ENCODE measurements at places on chromosomes 11 and 22.

DNA sequence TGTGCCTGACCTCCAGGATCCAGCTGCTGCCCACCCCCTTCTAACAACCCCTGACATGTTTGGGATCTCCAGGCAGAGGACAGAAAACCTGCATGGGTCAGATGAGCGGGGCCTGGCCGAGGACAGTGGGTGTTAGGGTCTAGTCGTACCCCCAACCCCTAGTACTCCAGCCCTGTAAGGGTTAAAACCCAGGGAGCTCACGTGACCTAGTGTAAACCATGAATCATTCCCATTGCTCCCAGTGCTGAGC lies 89.1 kb upstream of the CRYBB3 start:
- DNase-seq, result no peak

DNA sequence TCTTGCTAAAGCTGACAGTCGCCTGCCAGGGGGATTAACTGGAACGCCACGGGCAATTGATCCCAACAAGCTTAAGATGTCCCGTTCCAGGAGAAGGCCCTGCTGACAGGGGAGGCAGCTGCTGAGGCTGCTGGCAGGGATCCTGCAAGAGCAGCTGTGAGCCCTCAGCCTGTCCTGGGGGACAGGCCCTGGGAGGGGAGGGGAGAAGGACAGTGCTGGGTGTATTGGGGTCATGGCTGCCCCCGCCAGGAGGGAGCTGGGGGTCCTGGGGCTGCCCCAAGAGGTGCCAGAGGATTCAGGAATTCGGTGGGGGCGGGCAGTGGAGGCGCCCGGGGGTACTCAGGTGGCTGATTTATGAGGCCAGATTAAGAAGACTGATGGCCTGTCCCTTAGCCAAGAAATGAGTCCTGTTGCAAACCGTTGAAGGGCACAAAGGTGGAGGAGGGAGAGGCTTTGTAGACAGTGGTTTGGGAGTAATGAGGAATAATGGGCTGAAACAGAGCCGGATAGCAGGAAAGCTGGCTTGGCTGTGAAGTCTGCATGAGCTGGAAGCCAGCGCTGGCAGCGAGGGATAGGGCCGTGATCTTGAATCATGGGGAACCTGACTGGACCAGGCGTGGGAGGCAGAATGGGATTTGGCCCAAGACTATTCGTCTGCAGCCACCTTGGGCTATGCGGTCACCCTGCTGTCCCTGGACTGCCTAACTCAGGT lies 133.5 kb downstream of the CACNA1I start:
- DNase-seq, result no peak

- no peak for DNase-seq
These were observed 112.5 kb upstream of the ANO3 start for GRCh38 chr11:26219183-26220117.

DNA sequence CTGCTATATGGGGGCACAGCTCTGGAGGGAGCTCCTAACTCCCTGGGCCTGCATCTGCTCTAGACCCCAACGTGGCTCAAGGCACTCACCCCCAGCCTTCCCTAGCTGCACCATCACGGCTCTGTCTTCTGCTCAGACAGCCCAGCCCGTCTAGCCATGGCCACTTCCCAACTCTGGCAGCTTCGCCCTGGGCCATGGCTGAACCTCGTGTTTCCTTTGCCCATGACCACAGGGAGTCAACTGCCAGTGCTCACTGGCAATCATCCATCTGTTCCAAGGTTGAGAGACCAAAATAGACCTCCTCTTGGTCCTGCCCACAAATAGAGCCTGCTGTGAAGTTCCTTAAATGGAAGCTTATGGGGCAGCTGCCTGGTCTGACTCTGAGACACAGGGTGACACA lies 5.4 kb downstream of the LMO1 start:
- DNase-seq, result no peak

All from GM18507 (cell line).